ENCODE measurements at places on chromosomes 3 and 15.
A peak's percentile ranks its signal among the peaks of the same experiment; 100 is the strongest.

GRCh38 chr3:9172851-9173321 is 76.6 kb downstream of the SRGAP3 start:
- no peaks in the 10 kb centered on the region for H3K27me3 ChIP-seq
- no peaks in the 10 kb centered on the region for H3K36me3 ChIP-seq
- no peak for DNase-seq
- no peak overlapping the region for H3K27ac ChIP-seq
- H3K4me3 ChIP-seq, result no peak overlapping the region
- no peaks in the 10 kb centered on the region for H3K4me1 ChIP-seq

DNA sequence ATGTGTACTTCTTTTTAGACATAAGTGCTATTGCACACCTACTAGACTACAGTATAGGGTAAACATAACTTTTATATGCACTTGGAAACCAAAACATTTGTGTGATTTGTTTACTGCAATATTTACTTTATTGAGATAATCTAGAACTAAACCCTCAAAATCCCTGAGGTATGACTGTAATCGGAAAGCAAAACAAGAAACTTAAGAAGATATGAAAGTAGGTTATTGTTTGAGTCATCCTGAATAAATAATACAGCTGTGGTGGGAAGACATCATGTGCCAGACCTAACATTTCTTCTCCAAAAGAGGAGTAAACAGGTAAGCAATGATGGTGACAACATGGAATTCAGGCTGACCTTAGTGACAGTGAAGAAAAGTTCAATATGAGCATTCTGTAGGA is 765.5 kb downstream of the OTOL1 start:
- H3K4me1 ChIP-seq, result no peaks in the 10 kb centered on the region
- H3K27ac ChIP-seq, result no peak overlapping the region
- no peak overlapping the region for H3K4me3 ChIP-seq
- H3K27me3 ChIP-seq, result no peaks in the 10 kb centered on the region
- DNase-seq, result no peak

- H3K27me3 ChIP-seq, result no peaks in the 10 kb centered on the region
- H3K4me3 ChIP-seq, result no peak overlapping the region
- H3K27ac ChIP-seq, result no peak overlapping the region
Measured at GRCh38 chr15:88699861-88700260, 61.0 kb downstream of the ISG20 start.

GRCh38 chr3:159536876-159537275 is 451.8 kb upstream of the IL12A start:
- no peaks in the 10 kb centered on the region for H3K4me1 ChIP-seq
- H3K36me3 ChIP-seq, result no peaks in the 10 kb centered on the region
- H3K4me3 ChIP-seq, result no peak overlapping the region
- H3K27me3 ChIP-seq, result no peaks in the 10 kb centered on the region
- H3K27ac ChIP-seq, result no peak overlapping the region

DNA sequence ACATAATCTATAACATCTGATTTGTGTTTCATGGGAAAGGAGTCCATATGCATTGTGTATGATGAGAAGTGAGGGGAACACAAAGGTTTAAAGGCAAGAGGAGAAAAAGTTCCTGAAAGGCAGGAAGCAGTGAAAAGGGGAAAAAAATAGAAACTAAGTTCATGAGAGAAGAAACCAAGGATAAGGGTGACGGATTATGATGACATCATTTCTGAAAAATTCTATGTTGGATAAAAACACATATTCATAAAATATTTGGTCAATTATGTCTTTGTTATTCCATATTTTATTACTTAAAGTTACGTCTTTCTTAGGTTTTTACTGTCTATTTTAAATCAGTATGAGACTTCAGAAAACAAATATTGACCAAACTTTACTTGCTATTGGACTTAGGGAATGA is 48.6 kb upstream of the CP start:
- no peaks in the 10 kb centered on the region for H3K36me3 ChIP-seq
- DNase-seq, result no peak
- H3K4me3 ChIP-seq, result no peak overlapping the region
- no peaks in the 10 kb centered on the region for H3K27me3 ChIP-seq

DNA sequence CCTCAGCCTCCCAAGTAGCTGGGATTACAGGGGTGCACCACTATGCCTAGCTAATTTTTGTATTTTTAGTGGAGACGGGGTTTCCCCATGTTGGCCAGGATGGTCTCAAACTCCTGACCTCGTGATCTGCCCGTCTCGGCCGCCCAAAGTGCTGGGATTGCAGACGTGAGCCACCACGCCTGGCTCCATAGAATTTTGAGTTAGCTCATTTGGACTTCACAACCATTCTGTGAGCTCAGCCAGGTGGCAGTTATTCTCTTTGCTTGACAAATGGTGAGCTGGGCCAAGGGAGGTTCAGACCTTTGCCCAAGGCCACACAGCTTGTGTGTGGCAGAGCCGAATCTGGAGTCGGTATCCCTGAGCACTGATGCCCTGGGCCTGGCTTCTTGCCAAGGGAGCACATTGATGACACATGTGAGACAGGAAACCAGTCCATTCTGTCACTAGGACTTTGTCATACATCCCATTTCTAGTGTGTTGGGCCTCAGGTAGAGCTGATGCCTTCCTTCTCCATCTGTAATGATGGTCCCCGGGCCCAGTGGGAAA is 17.6 kb downstream of the PODXL2 start:
- no peaks in the 10 kb centered on the region for H3K27me3 ChIP-seq
- H3K4me3 ChIP-seq, result no peak overlapping the region
- no peak for DNase-seq
- no peak overlapping the region for H3K27ac ChIP-seq
- no peaks in the 10 kb centered on the region for H3K36me3 ChIP-seq

DNA sequence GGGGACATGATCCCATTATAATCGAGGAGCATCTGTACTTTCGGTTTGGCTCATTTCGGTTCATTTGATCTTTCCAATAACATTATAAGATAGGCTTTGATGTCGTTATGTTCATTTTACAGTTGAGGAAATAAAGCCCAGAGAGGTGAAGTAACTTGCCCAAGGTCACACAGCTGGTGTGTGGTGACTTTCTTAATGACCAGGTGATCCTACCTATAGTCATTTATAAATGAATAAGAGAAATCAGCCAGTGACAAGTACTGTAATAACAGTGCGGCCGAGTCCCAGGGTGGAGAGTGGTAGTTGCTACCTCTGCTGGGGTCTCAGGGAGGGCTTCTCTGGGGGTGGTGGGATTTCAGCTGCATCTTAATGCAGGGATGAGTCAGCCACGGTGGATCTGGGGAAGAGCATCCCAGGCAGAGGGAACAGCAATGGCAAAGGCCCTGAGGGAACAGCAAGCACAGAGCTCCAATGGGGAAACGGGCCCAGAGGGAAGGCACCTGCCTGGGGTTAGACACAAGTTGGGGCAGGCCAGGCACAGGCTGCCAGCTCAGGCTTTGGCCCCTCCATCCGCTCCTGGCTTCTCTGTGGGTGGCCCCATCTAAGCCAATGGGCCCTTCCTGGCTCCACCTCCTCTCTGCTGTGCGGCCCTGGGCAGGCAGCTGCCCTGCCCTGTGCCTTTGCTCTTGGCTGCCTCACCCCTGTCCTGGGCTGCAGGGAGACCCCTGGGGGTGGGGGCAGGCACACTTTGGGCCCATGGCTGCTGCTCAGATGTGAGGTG is 1.1 kb upstream of the FBLN2 start:
- H3K27ac ChIP-seq, result no peak overlapping the region
- no peaks in the 10 kb centered on the region for H3K4me1 ChIP-seq
- no peak for DNase-seq
- H3K36me3 ChIP-seq, result no peaks in the 10 kb centered on the region
- no peak overlapping the region for H3K4me3 ChIP-seq

DNA sequence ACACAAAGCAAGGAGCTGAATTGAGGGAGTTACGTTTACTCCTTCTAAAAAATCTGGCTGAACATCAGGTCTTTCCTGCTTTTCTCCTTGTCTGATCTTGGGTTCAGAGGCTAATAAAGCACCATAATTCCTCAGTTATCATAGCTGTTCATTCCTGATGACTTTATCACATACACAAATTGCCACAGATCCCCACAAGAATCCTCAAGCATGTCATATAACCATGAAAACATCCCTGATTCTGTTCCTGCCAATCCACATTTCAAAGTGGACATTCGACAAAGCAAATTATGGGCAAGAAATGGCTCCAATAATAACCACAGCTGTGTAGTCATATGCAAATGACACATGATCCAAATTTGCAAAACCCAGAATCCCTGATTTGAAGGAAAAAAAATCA is 321.3 kb downstream of the MEX3B start:
- H3K27ac ChIP-seq, result no peak overlapping the region
- H3K27me3 ChIP-seq, result no peaks in the 10 kb centered on the region
- H3K4me1 ChIP-seq, result no peaks in the 10 kb centered on the region
- no peak overlapping the region for H3K4me3 ChIP-seq
- no peak for DNase-seq

DNA sequence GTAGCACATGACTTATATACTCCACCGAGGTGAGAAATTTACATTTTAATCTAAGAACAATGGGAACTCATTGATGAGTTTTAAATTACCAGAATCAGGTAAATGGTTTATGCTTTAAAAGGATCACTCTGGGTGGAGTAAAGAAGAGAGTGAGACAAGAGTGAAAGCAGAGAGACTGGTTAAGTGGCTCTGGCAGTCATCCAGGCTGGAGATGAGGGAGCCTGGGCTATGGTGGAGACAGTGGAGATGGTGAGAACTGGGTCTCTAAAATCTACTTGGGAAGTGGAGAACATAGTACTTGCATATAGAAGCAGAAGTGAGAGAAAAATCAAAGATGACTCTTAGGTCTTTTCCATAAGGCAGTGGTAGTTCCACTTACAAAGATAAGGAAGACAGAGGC is 37.1 kb upstream of the SLC25A36 start:
- no peaks in the 10 kb centered on the region for H3K4me1 ChIP-seq
- H3K27me3 ChIP-seq, result no peaks in the 10 kb centered on the region
- no peak for DNase-seq
- H3K4me3 ChIP-seq, result no peak overlapping the region
- no peaks in the 10 kb centered on the region for H3K36me3 ChIP-seq

DNA sequence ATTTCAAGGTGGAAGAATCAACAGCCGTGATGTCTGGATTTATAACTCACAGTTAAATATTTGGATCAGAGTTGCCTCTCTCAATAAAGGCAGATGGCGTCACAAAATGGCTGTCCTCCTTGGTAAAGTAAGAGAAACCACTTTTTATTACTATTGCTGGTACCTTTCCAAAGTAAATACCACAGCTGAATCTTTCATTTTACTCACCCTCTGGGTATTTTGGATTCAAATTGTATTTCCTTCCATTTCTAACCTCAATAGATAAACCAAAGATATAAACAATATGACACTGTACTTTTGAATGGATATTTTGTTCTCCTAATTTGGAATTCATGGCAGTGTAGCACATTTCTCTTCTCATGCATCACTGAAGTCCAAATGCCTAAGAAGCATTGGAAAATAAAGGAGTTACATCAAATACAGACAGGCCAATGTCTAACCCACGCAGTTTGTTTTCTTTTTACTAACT is 29.5 kb downstream of the KLHL24 start:
- no peak for DNase-seq
- H3K27ac ChIP-seq, result no peak overlapping the region
- H3K4me3 ChIP-seq, result no peak overlapping the region
- no peaks in the 10 kb centered on the region for H3K36me3 ChIP-seq
- peaks cover 10% of the 10 kb centered on the region for H3K4me1 ChIP-seq

GRCh38 chr3:104359546-104359945 is 1007.2 kb upstream of the ALCAM start:
- H3K27ac ChIP-seq, result no peak overlapping the region
- H3K4me1 ChIP-seq, result no peaks in the 10 kb centered on the region
- H3K4me3 ChIP-seq, result no peak overlapping the region
- H3K27me3 ChIP-seq, result no peaks in the 10 kb centered on the region
- DNase-seq, result no peak
- no peaks in the 10 kb centered on the region for H3K36me3 ChIP-seq

GRCh38 chr15:83898361-83898760 is 244.4 kb downstream of the ADAMTSL3 start:
- no peaks in the 10 kb centered on the region for H3K36me3 ChIP-seq
- no peaks in the 10 kb centered on the region for H3K4me1 ChIP-seq
- H3K4me3 ChIP-seq, result no peak overlapping the region
- no peaks in the 10 kb centered on the region for H3K27me3 ChIP-seq

DNA sequence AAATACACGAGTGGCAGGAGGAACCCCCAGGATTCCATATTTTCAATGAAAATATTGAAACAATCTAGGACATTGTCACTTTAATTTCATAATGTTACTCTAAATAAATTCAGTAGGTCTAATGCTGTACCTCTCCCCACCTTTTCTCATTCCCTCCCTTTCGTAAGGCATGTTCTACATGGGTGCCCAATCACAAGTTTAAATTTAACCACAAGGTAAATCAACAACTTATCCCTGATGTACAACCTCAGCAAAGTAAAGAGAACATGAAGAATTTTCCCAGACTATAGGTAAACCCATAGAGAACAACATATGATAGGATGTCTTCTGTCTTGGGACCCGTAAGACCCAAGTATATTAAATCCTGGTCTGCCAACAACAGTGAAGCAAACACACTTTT is 53.2 kb upstream of the MITF start:
- H3K36me3 ChIP-seq, result no peaks in the 10 kb centered on the region
- no peak for DNase-seq
- H3K4me1 ChIP-seq, result no peaks in the 10 kb centered on the region
- no peak overlapping the region for H3K27ac ChIP-seq
- no peaks in the 10 kb centered on the region for H3K27me3 ChIP-seq

GRCh38 chr3:125107363-125107762 is 51.6 kb upstream of the HEG1 start:
- H3K27me3 ChIP-seq, result no peaks in the 10 kb centered on the region
- H3K4me1 ChIP-seq, result no peaks in the 10 kb centered on the region
- H3K27ac ChIP-seq, result no peak overlapping the region
- H3K36me3 ChIP-seq, result no peaks in the 10 kb centered on the region

- H3K4me3 ChIP-seq, result no peak overlapping the region
- H3K27me3 ChIP-seq, result no peaks in the 10 kb centered on the region
- DNase-seq, result no peak
- H3K27ac ChIP-seq, result peak overlapping the region; percentile 61
- H3K36me3 ChIP-seq, result no peaks in the 10 kb centered on the region
Measured at GRCh38 chr3:169390741-169391305, 272.7 kb downstream of the MECOM start.

GRCh38 chr15:43249699-43250203 is 17.0 kb downstream of the TGM5 start:
- H3K27me3 ChIP-seq, result no peaks in the 10 kb centered on the region
- no peaks in the 10 kb centered on the region for H3K36me3 ChIP-seq
- H3K4me3 ChIP-seq, result no peak overlapping the region
- H3K27ac ChIP-seq, result no peak overlapping the region
- H3K4me1 ChIP-seq, result no peaks in the 10 kb centered on the region

GRCh38 chr3:138881233-138881632 is 46.5 kb upstream of the PIK3CB start:
- no peaks in the 10 kb centered on the region for H3K4me1 ChIP-seq
- no peak for DNase-seq
- H3K36me3 ChIP-seq, result no peaks in the 10 kb centered on the region
- H3K27ac ChIP-seq, result no peak overlapping the region
- no peak overlapping the region for H3K4me3 ChIP-seq
- H3K27me3 ChIP-seq, result no peaks in the 10 kb centered on the region

DNA sequence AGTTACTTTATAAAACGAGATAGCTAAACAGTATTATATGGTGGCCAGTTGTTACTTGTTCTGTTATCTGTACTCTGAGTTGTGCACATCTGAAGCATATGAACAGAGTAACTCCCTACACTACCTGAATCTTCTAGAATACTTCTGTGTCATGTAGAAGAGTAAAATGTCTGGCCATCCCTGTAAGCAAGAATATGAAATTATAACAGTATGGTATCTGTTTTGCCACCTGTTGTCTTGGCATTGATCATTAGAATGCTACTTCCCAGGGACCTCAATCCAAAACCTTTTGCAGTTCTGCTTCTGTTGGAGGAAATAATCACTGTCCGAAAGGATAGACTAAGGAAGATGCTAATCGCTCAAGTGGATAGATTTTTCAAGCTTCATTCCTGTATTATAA is 1.9 kb downstream of the TEX9 start:
- no peaks in the 10 kb centered on the region for H3K4me1 ChIP-seq
- H3K27ac ChIP-seq, result no peak overlapping the region
- H3K36me3 ChIP-seq, result no peaks in the 10 kb centered on the region
- H3K27me3 ChIP-seq, result no peaks in the 10 kb centered on the region
- H3K4me3 ChIP-seq, result no peak overlapping the region
- no peak for DNase-seq

Data from pancreas (tissue), 10 donors.